ENCODE measurements at places on chromosomes 12 and 14.

DNA sequence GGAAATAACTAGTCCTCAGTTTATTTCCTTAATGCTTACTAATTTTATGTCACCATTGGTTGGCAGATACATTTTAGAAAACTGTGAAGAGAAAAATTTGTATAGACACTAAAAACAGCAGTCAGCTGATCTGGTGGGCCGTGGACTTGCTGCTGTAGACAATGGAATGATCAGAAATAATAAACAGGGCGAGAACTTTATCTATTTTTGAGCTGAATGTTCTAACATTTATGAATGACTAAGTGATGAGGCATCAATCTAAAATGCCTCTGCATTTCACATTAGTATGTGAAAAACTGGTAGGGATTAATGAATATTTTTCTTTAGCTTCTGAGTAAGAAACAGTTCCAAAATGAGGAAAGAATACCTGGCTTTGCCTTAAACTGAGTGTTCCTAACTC lies 24.8 kb upstream of the PKP2 start:
- no peak for DNase-seq

GRCh38 chr12:76688631-76689030 lies 75.3 kb upstream of the ZDHHC17 start:
- no peak for DNase-seq

GRCh38 chr12:2645460-2645859 lies 149.3 kb upstream of the FKBP4 start:
- no peak for DNase-seq

- no peak for DNase-seq
Measured at GRCh38 chr12:132583736-132584135, 26.6 kb downstream of the LRCOL1 start.

DNA sequence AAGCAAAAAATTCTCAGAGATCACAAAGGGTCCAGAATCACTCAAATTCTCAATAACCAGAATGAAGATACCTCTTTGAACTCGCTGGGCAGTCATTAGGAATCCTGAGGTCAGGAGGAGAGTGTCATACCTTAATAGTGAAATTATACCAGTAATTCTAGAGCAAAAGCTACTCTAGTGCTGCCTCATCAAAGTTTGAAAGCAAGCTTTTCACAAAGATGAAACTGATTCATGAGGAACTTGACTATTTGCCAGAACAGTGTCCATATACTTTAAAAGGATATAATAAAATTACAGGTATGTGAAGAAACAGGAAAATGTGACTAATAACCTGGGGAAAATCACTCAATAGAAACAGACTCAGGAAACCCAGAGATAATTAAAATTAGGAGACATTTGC lies 44.5 kb downstream of the EML5 start:
- no peak for DNase-seq

DNA sequence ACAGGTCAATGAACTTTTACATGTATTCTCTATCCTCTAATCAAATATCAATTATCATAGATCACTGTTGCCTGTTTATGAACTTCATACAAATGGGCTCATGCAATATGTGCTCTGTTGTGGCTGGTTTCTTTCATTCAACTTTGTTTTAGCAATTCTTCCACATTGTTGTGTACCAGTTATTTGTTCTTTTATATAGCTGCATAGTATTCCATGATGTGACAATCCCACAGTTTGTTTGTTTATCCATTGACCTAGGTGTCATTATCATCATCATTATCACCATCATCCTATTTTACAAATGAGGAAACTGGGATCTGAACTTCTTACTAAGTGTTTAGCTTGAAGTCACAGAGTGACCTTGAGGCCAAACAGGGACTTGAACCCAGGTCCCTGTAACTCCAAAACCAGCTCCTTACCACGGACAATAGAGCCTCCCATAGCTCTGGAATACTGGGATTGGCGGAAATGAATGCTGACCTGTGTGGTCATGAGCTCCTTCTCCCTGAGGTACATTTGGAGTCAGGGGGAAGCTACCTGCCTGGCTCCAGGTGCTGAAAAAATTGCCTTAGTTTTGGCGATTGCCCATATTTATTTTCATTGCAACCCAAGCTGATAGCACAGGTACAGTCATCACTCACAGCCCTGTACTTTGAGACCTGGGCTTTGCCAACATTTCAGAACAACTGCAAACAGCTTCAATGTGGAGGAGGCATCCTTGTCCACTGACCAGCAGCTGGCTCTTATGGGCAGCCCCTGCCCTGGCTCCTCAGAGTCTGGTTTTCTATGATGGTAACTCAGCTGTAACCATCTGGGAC lies 9.2 kb downstream of the ZFP36L1 start:
- no peak for DNase-seq

DNA sequence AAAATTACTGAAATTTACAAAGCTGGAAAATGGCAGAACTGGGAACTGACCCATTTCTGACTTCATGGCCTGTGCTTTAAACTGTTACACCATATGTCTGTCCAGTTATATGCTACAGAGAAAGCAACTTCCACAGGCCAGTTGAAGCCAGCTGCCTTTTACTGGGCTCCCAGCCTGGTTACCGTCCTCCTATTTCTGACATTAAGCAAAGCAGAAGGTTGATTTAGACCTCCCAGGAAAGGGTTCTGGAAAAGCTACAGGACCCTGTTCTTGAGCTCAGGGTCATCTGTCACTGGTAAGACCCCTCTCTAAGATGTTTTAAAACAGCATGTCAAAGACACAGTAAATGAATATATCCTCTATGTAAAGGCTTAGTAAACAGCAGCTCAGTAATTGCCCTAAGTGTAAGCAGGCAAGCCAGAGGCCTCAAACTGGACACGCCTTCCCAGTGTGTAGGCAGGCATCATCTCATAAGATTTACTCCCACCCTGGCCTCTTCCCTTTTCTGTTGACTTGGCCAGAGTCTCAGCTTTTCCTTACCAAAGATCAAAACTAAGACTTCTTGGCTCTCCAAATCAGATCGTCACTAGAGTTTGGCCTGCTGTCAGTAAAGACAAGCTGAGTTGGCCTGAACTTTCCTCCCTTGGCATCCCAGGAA lies 55.4 kb upstream of the RNU6-8 start:
- DNase-seq: no peak

- no peak for DNase-seq
Measured at GRCh38 chr12:72272731-72273498, 745 bp downstream of the TRHDE start.

Measured in stimulated activated CD8-positive, alpha-beta memory T cell treated with anti-CD3 and anti-CD28 coated beads, Interleukin-7, amount 100 ng/mL, for 48 hours (primary cell).